Stimulated activated CD8-positive, alpha-beta memory T cell treated with anti-CD3 and anti-CD28 coated beads, Interleukin-12 subunit alpha, Interleukin-12 subunit beta, amount 100 ng/mL, for 4 hours (primary cell): ENCODE measurements at places on chromosomes 11 and 22.

- no peak for DNase-seq
These were observed 8.5 kb downstream of the RAB3IL1 start for GRCh38 chr11:61908730-61909316.

- DNase-seq: no peak
These were observed 77.1 kb downstream of the RBMXL2 start for GRCh38 chr11:7165911-7166310.

- no peak for DNase-seq
These were observed 981.3 kb downstream of the OPCML start for GRCh38 chr11:132551016-132551415.

DNA sequence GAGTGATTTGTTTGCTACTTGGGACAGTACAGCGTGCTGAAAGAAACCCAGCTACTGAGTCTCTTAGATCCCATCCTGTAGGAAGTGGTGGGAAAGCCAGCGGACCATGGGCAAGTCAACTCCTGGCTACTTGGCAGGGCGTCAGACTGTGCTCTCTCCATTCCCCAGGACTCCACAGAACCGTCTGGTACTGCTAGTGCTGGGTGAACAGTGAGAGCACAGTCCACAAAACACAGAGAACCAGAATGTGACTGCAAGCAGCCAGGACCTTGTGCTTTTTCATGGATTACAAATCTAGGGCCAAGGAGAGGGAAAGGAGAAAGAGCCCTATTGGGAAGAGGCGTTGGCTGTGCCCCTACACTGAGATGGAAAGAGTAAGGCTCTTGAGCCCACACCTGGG lies 10.2 kb downstream of the BID start:
- DNase-seq: no peak

DNA sequence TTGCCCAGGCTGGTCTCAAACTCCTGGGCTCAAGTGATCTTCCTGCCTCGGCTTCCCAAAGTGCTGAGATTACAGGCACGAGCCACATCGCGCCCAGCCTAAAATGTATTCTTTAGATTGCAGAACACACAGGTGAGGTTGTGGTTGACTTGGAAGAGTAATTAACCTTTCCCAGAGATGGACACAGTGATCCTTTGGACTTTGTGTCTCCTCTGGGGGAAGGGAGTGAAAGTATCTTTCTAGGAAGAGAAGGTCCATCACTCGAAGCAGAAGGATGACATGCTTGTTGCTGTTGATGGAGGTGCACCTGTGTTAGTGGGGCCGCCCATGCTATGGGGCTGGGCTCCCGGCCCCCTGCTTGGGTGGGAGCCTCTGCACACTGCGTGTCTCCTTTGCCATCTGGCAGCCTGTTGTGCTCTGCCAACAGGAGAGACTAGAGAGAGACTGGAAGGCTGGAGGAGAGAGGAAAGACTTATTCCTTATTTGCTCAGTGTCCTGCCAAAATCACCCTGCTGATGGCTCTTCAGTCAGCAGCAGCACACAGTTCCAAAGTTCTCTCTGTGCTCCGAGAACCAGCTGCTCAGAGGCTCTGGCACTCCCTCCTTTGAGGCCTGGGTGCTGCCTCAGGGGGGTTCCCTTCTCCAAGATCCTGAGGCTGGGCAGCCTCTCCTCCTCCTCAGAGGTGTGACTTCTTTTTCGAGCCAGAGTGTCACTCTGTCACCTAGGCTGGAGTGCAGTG lies 33.1 kb upstream of the CYB5R3 start:
- DNase-seq: no peak

- no peak for DNase-seq
These were observed 155.1 kb upstream of the CADM1 start for GRCh38 chr11:115659061-115659963.

DNA sequence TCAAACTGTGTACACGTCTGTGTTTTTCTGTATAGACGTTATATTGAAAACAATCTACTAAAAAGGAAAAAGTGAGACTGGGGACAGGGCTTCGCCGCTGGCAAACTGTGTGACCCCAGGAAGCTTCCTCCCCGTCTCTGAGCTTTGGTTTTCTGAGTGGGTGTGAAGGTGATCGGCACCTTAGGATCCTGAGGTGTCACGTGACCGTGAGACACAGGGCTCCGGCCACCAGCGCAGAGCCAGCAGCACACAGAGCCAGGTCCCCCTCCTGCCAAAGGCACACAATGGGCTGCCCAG lies 32.0 kb downstream of the KIAA0930 start:
- no peak for DNase-seq
